ENCODE measurements at places on chromosomes 13 and 19.

- no peak for DNase-seq
Observed at GRCh38 chr13:31416066-31416465, 216.3 kb downstream of the B3GLCT start.

DNA sequence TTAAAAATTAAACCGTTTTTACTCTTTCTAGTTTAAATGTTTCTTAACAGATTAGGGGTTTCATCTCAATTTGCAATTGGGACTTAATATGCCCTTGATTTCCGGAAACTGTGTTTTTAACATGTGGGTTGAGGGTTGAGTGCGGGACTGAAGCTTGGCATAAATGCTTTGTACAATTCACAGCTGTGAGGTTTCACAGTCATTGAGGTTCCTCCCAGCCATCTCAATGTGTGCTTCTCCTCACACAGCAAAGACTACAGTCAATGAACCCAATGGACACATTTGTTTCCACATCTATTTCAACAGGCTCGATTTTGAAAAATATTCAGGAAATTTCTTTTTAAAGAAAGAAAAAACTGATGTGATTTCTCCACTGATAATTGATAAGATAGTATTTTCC is 328.6 kb downstream of the TBC1D4 start:
- no peak for DNase-seq

DNA sequence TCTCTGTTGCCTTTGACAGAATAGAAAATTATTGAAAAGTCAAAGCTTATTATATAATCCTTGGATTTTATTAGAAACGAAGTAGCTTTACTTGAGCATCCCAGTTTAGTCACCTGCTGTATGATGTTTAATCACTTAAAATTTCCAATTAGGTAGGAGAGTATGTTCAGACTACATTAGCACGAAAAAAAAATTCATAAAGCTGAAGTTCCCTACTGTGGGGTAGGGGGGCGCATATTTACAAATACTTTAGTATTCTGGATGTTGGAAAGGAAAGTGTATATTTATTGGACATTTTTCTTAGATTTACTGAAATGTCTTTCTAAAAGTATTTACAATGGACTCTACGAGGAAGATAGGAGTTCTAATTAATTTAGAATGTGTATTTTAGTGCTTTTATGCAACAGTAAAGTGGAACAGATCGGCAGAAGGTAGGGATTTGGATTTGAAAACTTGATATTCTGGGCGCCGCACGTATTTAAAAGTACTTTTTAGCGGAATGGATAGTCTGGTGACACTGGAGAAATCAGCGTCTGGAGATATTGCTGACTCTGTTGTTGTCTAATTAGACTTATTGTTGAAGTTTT is 1.9 kb downstream of the CDK8 start:
- no peak for DNase-seq

GRCh38 chr13:52001120-52001731 is 10.0 kb downstream of the ATP7B start:
- no peak for DNase-seq
